ENCODE measurements at places on chromosomes 6 and 20.

DNA sequence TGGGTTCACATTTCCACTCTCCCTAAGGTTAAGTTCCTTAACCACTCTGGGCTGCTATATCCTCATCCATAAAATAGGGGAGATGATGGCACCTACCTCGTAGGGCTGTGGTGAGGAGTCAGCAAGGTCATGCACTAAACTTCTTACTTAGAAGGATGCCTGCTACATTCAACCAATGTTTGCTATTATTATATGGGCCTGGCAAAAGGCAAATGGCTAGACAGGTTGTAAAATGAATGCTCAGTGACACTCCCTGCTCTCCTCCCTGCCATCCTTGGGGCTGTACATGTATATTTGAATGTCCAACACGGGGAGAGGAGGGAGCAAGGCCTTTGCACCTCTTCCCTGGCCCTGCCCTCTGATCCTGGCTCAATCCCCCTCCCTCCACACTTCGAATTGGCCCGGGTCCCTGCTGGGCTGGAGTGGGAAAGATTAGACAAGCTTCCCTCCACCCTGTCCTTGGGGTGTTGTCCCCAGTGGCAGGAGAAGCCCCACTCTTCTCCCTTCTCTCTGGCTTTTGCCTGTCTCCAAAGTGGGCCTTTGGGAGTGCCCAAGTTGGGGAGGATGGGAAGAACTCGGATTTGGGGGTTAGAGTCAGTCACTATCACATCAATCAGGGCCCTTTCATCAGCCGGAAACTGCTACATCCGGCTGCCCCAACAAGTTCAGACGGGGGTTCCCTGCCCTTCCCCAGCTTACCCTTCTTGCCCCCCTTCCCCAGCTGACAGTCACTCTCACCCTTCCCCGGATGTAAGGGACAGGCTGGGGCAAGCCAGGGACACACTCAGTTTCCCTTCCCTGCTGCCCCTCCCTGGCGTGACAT lies 36.3 kb upstream of the VEGFA start:
- no peak for DNase-seq

- DNase-seq, result peak; percentile 64
Observed at GRCh38 chr6:166556863-166557322, 29.6 kb downstream of the RAMACL start.

- DNase-seq, result peak; percentile 77
Observed at GRCh38 chr20:49132995-49133478, 55.1 kb downstream of the STAU1 start.

- peak; percentile 93 for DNase-seq
Observed at GRCh38 chr6:121794630-121795029, 359.2 kb downstream of the GJA1 start.

DNA sequence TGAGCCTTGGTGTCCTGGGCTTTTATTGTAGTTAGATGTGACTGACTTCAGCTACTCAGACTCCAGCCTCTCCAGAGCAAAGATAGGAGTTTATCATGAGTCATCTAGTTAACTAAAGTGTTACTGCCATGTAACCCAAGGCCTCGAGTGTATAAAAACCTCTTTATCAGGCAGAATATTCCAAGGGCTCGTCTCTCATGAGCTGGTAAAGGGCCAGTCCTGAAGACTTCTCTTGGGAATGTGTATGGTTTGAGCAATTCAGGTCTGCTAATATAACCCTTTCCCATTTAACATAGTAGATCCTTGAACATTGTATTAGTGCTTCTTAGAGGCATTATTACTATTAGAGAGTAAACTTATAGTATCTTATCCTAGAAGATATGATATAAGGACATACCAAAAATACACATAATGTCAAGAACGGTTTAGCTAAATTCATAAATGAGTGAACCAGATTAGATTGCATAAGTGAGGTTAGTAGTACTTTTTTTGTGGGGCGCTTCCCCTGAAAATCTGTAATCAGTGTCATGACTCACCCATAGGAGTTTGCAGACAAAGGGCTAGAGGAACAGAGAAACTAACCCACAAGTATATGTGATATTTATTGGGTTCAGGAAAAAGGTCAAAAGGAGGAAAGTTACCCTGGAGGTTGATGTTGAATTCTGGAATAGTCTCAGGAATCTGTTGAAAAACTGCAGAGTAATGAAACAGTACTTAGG lies 16.0 kb downstream of the DSE start:
- peak; percentile 70 for DNase-seq

Data from HS-5 (cell line).